Stimulated activated naive CD4-positive, alpha-beta T cell treated with Interleukin-2 at 50 U/mL for 16 hours (primary cell): ENCODE measurements at places on chromosomes 2 and 18.

DNA sequence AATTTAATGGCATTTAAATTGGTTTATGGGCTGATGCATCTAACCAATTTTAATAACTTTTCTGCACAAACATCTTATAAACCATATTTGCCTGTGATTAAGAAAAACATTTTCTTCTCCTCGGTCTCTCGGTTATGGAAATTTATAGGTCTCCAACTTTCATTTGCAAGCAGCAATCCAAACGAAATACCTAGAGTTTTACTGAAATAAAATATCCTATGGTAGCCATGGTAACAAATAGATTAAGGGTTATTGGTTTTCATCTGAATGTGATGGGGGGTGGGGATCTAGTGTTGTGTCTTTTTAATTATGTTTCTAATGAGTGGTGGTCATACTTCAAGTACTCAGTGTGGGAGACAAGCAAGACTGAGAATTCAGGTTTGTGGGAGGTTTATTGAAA, 2.9 kb downstream of the KLHL29 start:
- no peak for DNase-seq

GRCh38 chr18:32167980-32168730, 21.7 kb upstream of the MEP1B start:
- DNase-seq, result no peak

- DNase-seq, result no peak
These were observed 279.8 kb downstream of the EIPR1 start for GRCh38 chr2:3097804-3098203.

DNA sequence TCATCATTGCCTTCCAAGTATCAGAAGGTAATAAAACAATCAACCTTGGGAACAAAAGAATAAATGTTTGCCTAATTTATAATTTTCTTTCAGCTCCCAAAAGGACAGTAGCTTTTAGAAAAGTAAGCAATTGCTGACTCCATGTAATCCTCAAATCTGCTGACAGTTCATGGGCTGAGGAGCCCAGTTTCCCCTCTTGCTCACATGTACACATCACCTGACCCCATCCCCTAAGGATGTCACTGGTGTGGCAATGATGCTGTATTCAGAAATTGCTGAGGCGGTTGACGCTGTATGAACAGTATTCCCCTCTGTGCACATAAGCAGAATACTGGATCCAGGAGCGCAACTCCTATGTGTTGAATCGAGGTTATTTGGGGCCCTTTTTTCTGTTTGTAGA, 56.1 kb upstream of the LYPD1 start:
- DNase-seq, result no peak

- DNase-seq, result no peak
These were observed 132.2 kb downstream of the SPTBN1 start for GRCh38 chr2:54588244-54588899.

DNA sequence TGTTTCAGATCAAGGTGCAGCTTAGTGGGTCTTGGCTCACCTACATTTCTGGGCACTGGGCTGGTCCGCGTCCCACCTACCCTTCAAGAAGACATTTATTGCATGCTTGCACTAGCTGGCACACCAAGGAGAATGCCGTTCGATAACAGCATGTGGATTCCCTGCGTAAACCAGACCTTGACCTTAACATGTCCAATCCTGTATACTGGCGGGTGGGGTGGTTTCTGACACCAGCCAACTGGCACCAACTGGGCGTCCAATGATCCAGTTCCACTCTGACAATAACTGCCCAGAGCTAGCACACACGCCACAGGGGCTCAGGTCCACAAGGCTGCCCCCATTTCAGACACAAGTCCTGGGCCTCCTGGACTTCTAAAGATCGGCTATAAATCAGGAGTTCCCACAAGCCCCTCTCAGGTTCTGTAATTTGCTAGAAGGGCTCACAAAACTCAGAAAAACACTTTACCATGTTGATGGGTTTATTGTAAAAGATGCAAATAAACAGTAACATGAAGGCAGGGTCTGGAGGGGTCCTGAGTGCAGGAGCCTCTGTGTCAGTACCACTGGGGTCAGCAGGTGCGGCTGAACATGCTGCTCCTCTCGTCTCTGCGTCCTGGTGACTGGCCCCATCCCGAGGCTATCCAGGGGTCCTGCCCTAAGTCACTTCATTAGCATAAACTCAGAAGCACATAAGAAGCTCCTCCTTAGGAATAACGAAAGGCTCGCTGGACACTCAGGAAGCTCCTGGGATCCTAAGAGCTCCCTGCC, 161.8 kb downstream of the HDAC4 start:
- DNase-seq, result no peak

DNA sequence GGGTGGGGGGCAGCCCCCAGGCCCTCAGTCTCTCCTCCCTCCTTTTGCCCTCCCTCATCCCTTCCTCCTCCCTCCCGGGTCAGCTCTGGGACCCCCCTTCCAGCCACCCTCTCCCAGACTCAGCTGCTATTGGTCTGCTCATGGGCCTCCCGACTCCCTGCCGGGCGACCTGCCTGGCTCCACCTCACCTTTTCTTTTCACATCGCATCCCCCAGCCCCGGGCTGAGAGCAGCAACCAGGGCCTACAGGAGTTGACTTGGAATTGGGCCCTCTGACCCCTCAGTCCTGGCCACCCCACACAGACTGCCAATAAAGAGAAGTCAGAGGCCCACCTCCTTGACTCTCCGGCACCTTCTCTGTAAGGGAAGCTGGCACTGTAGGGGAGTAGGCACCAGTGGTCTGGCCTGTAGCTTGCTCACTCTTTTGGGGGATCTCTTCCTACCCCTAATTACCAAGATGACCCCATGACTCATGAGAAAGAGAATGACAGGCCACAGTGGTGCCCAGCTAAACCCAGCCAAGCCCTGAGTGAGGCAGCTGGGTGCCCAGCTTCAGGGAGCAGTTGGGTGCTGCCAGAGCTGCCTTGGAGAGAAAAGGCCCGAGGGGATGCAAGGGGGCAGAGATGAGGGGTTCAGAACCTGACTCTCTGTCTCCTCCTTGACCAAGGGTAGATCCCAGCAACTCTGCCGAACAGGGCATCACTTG, 2.0 kb upstream of the ECEL1 start:
- no peak for DNase-seq

DNA sequence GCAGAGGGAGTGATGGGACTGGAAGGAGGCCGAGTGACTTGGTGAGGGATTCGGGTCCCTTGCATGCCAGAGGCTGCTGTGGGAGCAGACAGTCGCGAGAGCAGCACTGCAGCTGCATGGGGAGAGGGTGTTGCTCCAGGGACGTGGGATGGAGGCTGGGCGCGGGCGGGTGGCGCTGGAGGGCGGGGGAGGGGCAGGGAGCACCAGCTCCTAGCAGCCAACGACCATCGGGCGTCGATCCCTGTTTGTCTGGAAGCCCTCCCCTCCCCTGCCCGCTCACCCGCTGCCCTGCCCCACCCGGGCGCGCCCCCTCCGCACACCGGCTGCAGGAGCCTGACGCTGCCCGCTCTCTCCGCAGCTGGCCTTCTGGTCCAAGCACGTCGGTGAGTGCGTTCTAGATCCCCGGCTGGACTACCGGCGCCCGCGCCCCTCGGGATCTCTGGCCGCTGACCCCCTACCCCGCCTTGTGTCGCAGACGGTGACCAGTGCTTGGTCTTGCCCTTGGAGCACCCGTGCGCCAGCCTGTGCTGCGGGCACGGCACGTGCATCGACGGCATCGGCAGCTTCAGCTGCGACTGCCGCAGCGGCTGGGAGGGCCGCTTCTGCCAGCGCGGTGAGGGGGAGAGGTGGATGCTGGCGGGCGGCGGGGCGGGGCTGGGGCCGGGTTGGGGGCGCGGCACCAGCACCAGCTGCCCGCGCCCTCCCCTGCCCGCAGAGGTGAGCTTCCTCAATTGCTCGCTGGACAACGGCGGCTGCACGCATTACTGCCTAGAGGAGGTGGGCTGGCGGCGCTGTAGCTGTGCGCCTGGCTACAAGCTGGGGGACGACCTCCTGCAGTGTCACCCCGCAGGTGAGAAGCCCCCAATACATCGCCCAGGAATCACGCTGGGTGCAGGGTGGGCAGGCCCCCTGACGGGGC, 4.6 kb downstream of the PROC start:
- DNase-seq, result no peak

DNA sequence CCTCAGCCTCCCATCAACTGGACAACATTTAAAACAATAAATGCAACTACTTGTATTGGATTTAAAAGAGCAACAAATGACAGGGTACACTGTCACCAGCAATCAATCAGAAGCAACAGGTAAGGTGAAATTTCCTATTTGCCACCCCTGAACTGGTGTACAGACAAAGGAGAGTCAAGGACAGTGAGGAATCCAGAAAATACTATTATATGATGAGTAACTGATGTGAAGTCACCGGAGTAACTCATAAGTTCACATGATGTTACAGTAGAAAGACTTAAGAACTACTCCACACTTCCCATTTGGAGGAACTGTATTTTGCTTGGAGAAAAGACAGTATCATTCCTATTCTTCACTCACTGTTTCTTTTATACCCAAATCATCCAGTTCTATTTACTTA, 4.1 kb upstream of the STAT1 start:
- no peak for DNase-seq

GRCh38 chr2:1341404-1342120, 71.7 kb upstream of the TPO start:
- DNase-seq, result no peak

- DNase-seq, result no peak
These were observed 39.1 kb upstream of the PLEKHM3 start for GRCh38 chr2:208064220-208064961.

DNA sequence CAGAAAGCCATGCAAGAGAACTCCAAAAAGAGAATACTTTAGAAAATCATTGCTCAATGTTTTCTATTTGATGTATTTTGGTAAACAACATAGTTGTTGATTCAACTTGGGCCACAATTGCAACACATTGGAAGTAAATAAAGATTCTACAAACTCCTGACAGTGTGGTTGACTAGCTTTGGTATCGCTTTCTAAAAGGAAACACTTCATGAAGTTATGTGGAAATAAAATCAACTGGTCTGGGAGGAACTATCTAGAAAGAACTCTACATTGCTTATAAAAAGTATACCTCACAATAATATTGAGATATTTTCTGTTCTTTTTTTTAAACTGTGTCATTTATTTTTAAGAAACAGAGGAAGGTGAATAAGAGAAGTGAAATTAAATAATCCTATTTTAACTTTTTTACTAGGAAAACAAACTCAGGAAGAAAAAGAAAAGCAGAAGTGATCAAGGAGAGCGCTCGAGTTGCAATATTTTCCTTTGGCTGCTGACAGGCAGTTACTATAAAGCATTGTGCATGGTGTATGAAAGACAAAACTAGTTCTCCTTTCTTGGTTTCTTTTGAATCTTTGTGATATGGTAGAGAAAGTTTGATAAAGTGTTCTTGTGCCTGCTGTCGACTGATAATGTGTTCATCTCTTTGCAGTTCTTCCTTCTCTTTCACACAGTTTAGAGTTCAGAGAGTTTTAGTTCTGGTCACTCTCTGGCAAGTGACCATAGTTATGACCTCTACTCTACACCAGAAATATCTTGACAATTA, 3.0 kb downstream of the DHRS9 start:
- DNase-seq, result no peak

GRCh38 chr18:11115276-11115675, 34.1 kb downstream of the PIEZO2 start:
- no peak for DNase-seq

- DNase-seq, result no peak
These were observed 127.5 kb downstream of the LAMA3 start for GRCh38 chr18:23816740-23817139.

DNA sequence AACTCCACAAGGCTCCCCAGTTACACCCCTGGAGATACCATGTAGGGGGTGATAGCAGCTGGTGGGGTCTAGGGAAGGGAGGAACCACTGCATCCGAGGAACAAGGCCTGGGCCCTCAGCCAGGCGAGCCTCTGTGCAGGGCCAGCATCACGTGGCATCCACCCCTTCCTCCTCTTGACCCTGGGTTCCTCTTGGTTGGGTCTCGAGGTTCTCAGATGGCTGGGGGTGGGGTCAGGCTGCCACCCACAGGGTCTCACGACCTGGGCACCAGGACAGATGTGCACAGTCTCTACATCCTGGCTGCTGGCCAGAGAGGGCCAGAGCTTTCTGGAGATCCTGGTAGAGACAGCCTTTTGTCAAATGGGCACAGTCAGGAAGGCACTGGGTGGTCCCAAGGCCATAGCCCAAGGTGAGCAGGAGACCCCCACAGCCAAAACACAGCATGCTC, 10.4 kb downstream of the HS6ST1 start:
- DNase-seq, result no peak

GRCh38 chr2:201127152-201127511, 11.2 kb downstream of the CFLAR start:
- DNase-seq, result no peak

GRCh38 chr18:25174324-25174723, 177.6 kb downstream of the ZNF521 start:
- DNase-seq, result no peak

GRCh38 chr2:233435436-233436190, 81.3 kb downstream of the DGKD start:
- no peak for DNase-seq

GRCh38 chr2:7075834-7076233, 158.6 kb downstream of the RNF144A start:
- DNase-seq, result no peak

DNA sequence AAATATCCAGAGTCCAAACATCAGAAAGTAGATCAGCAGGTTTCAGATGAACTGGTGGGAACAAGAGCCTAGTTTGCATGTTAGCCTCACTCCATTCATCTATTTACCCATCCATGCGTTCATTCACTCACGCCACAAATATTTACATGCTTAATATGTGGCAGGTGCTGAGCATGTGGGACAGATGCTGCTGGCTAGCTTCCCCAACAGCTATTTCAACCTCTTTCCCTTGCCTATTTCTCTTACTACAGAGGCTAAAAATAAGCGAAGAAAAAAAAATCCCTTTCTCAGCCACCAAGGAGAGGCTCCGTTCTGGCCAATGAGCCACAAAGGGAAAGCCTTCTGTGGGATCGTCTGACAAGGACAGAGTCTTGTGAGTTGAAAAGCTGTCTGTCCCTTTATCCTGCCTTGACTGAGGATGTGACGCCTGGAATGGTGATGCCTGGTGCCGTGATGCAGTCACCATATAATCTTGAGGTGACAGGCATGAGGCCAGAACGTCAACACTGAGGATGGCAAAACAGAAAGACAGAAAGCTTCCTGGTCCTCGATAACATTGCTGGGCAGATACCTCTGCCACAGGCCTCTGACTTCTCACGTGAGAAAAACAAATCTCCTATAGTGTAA, 78.2 kb downstream of the KCTD1 start:
- DNase-seq, result no peak

DNA sequence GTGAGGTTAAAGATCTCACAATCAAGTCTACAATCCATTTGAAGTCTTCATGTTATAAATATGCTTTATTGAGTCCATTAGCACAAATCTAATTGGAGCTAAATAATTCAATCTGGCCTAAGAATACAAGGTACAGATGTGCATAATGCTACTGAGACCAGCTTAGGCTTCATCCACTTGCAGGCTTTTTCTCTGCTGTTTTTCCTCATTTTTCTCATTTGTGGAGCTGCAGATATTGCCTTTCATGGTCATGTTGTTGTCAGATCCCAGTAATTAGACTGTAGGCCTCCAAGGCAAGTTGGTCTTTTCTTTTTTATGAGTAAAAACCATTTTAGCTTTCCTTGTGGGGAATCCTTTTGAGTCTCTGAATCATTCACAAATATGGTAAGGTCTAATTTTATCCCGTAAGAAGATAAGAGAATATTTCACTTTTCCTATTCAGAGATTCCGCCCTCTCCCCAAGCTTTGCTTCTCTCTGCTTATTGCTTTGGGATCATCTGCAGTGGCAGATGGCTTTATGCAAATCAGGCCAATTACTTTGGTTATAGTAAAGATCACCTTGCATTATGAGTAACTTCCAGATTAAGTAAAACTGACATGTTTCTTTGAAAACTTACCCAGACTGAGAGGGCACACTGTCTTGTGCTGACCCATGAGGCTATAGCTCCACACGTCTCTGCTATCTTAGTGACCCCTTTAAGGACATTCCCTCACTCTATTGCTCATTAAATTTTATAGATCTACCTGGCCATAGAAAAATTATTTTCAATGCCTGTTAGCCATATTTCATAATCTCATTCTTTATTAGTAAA, 80.9 kb downstream of the MGAT5 start:
- DNase-seq, result no peak
